ENCODE measurements at places on chromosomes 5 and 9.

DNA sequence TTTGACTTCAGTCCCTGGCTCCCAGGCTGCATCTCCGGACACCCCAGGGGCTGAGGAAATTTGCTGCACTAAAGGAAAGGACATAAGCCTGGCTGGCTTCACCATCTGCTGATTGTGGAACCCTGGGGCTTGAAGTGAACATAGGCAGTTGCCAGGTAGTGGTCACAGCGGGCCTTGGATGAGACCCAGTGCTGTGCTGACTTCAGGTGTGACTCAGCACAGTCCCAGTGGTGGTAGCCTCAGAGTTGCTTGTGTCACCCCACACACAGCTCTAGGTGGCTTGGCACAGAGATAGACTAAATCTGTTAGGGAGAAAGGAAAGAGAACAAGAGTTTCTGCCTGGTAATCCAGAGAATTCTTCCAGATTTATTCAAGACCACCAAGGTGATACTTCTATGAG is 36.1 kb upstream of the RUSC2 start:
- H3K36me3 ChIP-seq, result no peaks in the 10 kb centered on the region
- H3K4me1 ChIP-seq, result no peaks in the 10 kb centered on the region
- no peak overlapping the region for H3K27ac ChIP-seq
- no peak for DNase-seq

GRCh38 chr9:124199474-124199873 is 58.3 kb upstream of the NEK6 start:
- DNase-seq, result no peak
- H3K36me3 ChIP-seq, result no peaks in the 10 kb centered on the region
- peaks cover 18% of the 10 kb centered on the region for H3K27me3 ChIP-seq
- H3K4me3 ChIP-seq, result no peak overlapping the region
- H3K27ac ChIP-seq, result no peak overlapping the region

DNA sequence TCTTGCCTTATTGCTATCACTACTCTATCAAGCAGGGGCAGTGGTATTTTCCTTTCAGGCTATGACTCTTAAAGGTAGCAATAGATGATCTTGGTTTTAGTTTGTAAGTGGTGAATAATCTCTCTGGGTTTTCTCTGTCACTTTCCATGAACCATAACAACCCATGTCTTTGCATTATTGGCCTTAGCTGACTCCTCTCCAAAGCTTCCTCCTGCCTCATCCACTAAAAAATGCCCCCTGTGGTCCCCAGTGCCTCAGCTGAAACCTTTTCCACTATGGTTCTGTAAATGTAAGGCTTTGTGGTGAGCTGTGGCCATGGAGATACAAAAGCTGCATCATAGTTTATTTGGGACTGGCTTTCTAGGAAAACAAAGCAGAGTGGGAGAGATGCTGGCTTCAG is 128.8 kb downstream of the GPBP1 start:
- H3K36me3 ChIP-seq, result no peaks in the 10 kb centered on the region
- H3K4me1 ChIP-seq, result peaks cover 3% of the 10 kb centered on the region
- peak; percentile 93 for DNase-seq
- H3K27me3 ChIP-seq, result no peaks in the 10 kb centered on the region

GRCh38 chr9:2321523-2322148 is 300.0 kb upstream of the VLDLR start:
- H3K4me1 ChIP-seq, result no peaks in the 10 kb centered on the region
- H3K27me3 ChIP-seq, result no peaks in the 10 kb centered on the region
- no peaks in the 10 kb centered on the region for H3K36me3 ChIP-seq
- DNase-seq, result no peak

GRCh38 chr5:56369361-56369811 is 136.3 kb upstream of the ANKRD55 start:
- H3K27me3 ChIP-seq, result no peaks in the 10 kb centered on the region
- DNase-seq, result no peak
- H3K4me1 ChIP-seq, result peaks cover 2% of the 10 kb centered on the region
- H3K4me3 ChIP-seq, result no peak overlapping the region

GRCh38 chr9:117821954-117822353 is 117.8 kb downstream of the TLR4 start:
- no peaks in the 10 kb centered on the region for H3K4me1 ChIP-seq
- no peaks in the 10 kb centered on the region for H3K27me3 ChIP-seq
- no peaks in the 10 kb centered on the region for H3K36me3 ChIP-seq

DNA sequence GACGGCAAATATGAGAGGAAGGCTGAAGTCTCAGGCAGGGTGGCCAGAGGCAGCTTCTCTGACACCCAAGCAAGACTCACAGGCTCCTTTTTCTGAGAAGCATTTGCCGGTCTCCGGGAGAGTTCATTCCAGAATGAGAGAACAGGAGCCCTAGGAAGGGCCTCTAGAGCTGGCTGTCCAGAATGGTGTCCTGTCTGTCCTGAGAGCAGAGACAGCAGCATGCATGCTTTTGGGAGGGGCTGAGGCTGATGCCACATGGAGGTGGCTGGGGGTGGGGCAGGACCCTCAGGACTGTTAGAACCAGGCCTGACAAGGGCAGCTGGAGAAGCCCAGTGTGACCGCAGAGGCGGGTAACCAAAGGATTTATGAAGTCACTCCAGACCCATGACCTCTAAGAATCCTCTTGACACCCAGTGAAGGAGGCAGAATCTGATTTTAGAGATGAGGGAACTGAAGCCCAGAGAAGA is 60.0 kb downstream of the SHB start:
- peaks cover 23% of the 10 kb centered on the region for H3K36me3 ChIP-seq
- H3K27ac ChIP-seq, result peak overlapping the region; percentile 93
- no peaks in the 10 kb centered on the region for H3K27me3 ChIP-seq
- no peak overlapping the region for H3K4me3 ChIP-seq
- H3K4me1 ChIP-seq, result peaks cover 71% of the 10 kb centered on the region

GRCh38 chr9:18706648-18707047 is 232.7 kb downstream of the ADAMTSL1 start:
- H3K27ac ChIP-seq, result no peak overlapping the region
- DNase-seq, result no peak
- H3K4me3 ChIP-seq, result no peak overlapping the region

DNA sequence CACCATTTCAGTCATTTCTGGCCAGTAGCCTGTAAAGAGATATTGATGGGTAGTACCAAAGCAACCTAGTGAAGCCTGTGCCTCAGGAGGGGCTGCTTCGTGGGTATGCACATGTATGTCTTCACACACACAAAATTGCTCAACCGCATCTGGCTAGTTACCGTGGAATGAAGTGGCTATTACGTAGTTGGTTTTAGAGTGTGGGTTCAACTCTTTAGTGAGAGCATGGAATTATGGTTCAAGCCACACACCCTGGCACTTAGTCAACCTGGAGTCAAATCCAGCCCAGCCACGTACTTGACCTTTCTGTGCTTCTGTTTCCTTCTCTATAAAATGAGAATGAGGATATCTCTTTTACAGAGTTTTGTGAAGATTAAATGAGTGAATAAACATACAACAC is 174.9 kb downstream of the TTC39B start:
- no peak overlapping the region for H3K27ac ChIP-seq
- H3K36me3 ChIP-seq, result no peaks in the 10 kb centered on the region
- H3K4me3 ChIP-seq, result no peak overlapping the region
- peaks cover 2% of the 10 kb centered on the region for H3K4me1 ChIP-seq
- peak; percentile 17 for DNase-seq

GRCh38 chr9:110188991-110189390 is 19.0 kb downstream of the C9orf152 start:
- H3K27ac ChIP-seq, result no peak overlapping the region
- no peak overlapping the region for H3K4me3 ChIP-seq
- no peaks in the 10 kb centered on the region for H3K4me1 ChIP-seq
- H3K27me3 ChIP-seq, result no peaks in the 10 kb centered on the region

- no peak overlapping the region for H3K27ac ChIP-seq
- H3K4me3 ChIP-seq, result no peak overlapping the region
- no peaks in the 10 kb centered on the region for H3K4me1 ChIP-seq
- no peaks in the 10 kb centered on the region for H3K36me3 ChIP-seq
These were observed 168.5 kb downstream of the GAS1 start for GRCh38 chr9:86778761-86779160.

DNA sequence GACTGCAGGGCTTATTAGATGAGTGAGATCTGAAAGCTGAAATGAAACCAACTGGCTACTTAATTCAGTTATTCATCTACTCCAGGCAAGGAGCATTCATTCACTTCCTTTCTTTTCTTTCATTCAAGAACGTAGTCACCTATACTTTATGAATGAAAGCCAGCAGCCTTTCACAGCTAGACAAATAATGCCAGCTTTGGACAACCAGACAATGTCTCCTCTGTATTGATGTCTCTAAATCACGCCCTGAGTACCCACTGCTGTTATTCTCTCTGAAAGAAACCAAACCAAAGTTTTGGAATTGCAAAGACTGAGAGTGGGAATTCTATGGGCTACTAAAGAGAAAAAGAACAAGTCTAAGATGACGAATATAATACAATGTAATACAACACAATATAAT is 121.2 kb upstream of the PTPN3 start:
- H3K27ac ChIP-seq, result no peak overlapping the region
- H3K4me1 ChIP-seq, result no peaks in the 10 kb centered on the region
- DNase-seq, result no peak
- H3K4me3 ChIP-seq, result no peak overlapping the region

GRCh38 chr5:142063878-142064331 is 44.7 kb upstream of the NDFIP1 start:
- no peak overlapping the region for H3K27ac ChIP-seq
- peaks cover 6% of the 10 kb centered on the region for H3K27me3 ChIP-seq
- peak; percentile 36 for DNase-seq
- no peaks in the 10 kb centered on the region for H3K36me3 ChIP-seq

DNA sequence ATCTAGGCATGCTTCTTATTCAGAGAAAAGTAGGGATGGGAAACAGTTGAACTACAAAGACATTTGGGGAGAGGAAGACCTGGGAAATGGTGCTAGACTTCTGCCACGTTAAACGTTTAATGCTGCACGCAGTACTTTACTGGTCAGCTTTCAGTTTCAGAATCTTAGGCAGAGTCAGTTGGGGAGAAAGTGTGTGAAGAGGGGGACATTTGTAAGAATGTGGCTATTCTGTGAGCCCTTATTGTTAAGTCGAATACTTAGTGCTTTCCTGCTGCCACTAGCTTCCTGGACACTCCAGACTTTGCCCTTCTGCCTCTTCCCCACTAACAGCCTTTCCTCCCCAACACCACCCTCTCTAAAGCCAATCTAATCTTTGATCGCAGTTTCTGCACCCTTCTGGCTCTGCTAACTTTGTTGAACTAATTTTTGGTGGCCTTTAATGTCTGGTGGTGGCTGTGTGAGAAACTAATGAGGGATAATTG is 6.1 kb downstream of the CYSTM1 start:
- no peak overlapping the region for H3K27ac ChIP-seq
- H3K4me1 ChIP-seq, result peaks cover 5% of the 10 kb centered on the region
- H3K36me3 ChIP-seq, result no peaks in the 10 kb centered on the region
- H3K4me3 ChIP-seq, result peak overlapping the region; percentile 32
- DNase-seq, result no peak

- DNase-seq, result no peak
- H3K27ac ChIP-seq, result no peak overlapping the region
- no peak overlapping the region for H3K4me3 ChIP-seq
These were observed 209.2 kb upstream of the MAP3K1 start for GRCh38 chr5:56606192-56606591.

GRCh38 chr5:56145106-56145505 is 88.0 kb downstream of the ANKRD55 start:
- H3K36me3 ChIP-seq, result no peaks in the 10 kb centered on the region
- H3K27me3 ChIP-seq, result no peaks in the 10 kb centered on the region
- no peak for DNase-seq
- peaks cover 12% of the 10 kb centered on the region for H3K4me1 ChIP-seq

- peak; percentile 99 for DNase-seq
- H3K4me1 ChIP-seq, result peaks cover 33% of the 10 kb centered on the region
- H3K4me3 ChIP-seq, result no peak overlapping the region
- H3K27me3 ChIP-seq, result no peaks in the 10 kb centered on the region
- peak overlapping the region; percentile 96 for H3K27ac ChIP-seq
These were observed 13.7 kb downstream of the TRIO start for GRCh38 chr5:14156650-14157492.

DNA sequence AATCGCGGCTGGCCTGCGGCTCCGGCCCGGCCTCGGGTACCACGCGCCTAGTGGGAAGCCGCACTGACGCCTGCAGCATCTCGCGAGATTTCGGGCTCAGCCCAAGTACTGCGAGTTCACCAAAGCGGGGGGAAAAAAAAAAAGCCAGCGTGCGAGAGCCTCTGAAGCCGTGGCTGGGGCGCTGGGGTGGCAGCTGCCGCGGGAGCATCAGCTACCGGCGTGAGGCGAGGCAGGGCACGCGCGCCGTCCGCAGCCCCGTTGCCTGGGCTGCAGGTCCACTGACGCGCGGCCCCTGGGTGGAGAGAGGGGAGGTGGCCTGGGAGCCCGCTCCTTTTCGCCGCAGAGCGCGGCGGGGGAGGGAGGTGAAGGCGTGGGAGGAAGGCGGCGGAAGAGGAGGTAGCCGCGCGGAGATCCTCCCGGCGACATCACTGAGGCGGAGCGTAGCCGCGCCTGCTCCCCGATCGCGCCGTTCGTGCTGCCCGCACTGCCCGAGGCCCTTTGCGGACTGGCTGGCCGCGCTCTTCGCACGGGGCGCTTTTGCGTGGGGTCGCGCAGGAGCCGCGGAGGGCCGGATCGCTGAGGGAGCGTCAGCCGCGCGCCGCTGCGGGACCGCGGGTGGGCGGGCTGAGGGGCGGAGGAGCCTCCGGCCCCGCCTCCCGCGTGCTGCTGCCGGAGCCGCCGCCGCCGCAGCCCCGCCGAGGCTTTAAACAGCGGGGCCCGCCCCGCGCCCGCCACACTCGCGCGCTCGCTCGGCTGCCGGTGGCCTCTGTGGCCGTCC is at the start of gene SLC12A2:
Gene SLC12A2 (plus strand): TSS at position 734 of the 778 bp plus-strand sequence. CDS start 189 bp downstream, outside the sequence.
- H3K4me3 ChIP-seq, result peak within 1 kb of the TSS; percentile 97
- peak within 1 kb of the TSS; percentile 91 for H3K27ac ChIP-seq
- peak; percentile 97 for DNase-seq
- peaks cover 6% of the 10 kb centered on the region for H3K4me1 ChIP-seq

GRCh38 chr5:138032028-138032571 is 779 bp downstream of the FAM13B start:
- H3K36me3 ChIP-seq, result no peaks in the 10 kb centered on the region
- H3K4me3 ChIP-seq, result peak overlapping the region; percentile 92
- H3K4me1 ChIP-seq, result peaks cover 10% of the 10 kb centered on the region

- no peaks in the 10 kb centered on the region for H3K36me3 ChIP-seq
- H3K4me3 ChIP-seq, result no peak overlapping the region
- DNase-seq, result no peak
- H3K27ac ChIP-seq, result no peak overlapping the region
These were observed 92.7 kb downstream of the TMC1 start for GRCh38 chr9:72614067-72614466.

DNA sequence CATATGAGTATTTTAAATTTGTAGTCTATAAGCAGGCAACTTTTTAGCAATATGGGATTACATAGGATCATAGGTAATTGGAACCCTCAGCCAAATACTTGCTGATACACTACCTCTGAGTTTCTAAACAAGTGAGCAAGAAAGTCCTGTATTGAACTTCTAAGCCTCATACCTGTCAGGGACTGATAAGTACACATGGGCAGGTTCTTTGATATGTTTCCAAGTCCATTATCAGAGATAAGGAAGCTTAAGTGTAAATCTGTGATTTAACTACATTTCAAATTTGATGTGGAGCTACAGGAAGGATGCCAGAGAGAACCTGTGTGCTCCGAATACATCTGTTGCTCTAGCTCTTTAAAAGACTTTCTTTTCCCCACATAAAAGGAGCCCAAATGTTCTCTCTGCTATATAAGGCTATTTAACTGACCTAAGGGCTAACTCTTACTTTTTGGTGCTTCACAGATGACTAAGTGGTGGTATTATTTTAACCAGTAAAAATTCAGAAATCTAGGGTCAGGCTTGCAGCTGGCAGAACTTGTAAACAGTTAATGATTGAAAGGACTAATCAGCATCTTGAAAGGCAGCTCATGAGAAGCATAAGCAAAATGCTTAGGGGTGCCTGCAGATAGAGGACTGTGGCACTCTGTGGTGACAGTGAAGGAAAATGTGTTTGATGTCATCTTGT is 228.6 kb downstream of the NR3C1 start:
- H3K27me3 ChIP-seq, result no peaks in the 10 kb centered on the region
- DNase-seq, result no peak
- H3K27ac ChIP-seq, result peak overlapping the region; percentile 78
